DMS 273 treated with DMSO at 0.1 percent for 48 hours (cell line): ENCODE measurements at places on chromosomes 6 and 20.

DNA sequence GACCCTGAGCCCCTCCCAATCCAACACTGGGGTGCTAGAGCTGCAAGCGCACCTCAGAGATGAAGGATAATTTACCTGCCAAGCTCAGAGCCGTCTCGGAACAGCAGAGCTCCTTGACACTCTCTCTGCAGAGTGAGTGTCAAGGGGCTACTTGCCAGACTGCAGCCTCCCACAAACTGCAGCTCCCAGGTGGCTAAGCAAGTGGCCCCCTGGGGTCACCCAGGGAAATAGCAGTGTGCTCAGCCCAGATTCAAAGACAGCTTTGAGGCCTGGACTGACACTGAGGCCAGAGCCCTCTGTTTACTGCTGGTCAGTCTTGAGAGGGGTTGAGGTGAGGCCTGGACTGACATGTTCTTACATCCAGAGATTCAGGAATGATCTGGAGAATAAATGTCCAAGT, 46.0 kb upstream of the GJA1 start:
- no peak for DNase-seq

DNA sequence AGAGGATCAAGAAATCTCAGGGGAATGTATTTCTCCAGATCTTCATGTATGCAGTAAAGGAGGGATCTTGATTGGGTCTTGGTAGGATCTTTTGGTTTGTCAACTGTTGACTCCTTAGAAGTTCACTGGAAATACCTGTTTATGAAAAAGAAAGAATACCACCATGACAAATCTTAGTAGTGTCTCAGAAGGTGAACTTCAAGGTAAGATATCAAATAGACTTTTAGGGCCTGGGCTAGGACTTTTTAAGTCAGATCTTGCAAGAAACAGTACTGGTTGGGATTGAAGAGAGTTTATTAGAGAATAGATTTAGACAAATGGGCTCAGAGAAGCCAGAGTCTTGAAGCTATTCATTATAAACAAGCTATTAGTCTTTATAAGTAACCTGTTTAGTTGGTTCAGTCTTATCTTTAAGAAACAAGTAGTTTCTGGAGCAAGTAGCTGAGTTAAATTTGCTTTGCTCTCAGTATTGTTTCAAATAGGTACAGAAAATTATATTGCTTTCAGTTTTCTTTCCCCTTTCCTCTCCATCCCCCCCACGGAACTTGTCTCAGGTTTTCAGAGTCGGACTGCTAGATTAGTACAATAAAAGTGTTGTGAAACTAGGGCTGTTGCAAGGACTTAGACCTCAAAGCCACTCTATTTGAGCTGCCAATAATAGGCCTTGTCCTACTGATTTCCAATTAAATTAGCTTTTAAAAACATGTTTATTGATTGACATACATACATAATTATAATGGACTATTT, 529.1 kb upstream of the CITED2 start:
- no peak for DNase-seq

DNA sequence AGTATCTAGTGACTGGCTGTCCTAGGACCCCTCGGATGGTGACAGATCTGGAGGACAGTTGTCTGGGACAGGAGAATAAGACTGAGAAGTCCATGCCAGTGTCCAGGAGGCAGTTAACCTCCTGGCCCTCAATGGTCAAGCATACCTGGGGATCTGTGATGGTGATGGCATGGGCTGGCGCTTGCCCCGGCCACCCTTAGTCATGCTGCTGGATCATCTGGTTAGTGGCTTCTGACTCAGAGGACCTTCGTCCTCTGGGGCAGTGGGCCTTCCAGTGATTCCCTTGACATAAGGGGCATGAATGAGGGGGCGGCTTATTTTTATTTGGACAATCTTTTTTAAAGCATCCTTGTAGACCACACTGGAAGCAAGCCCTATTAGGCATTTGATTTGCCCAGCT, 24.0 kb upstream of the SF3B5 start:
- DNase-seq: no peak

DNA sequence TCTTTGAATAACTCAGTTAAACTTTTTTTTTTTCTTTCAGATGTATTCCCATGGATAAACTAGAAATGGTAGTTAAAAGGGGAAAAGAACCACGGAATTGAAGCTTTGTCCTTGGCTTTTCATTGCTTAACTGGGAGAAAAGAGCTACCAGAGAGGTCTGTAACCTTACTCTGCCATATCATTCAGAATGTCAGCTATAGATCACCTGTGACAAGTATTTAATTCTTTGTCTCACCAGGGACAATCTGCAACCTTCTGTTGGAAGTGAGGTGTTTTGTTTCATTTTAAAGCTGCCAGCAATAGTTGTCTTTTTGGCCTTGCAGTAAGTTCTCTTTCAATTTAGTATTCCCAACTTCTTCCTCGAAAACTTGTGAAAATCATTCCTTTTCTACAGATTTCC, 618.4 kb downstream of the FRK start:
- DNase-seq: no peak

- no peak for DNase-seq
Measured at GRCh38 chr20:34165018-34165619, 53.1 kb upstream of the EIF2S2 start.

DNA sequence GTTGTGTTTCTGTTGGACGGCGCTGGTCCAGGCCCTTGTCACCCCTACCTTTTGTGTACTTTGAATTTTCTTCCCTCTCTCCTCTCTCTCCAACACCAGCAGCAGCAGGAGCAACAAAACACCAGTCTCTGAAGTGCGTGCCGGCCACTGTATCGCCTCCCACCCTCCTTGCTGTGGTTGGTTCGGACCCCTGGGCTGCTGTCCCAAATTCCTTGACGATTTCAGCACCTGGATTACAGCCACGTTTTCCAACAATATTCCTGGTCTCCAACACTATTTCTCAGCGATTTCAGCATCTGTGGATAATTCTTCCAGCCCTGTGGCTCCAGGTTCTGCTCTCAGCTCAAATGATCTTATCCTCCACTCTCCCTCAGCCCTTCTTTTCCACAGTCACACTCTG, 11.8 kb downstream of the MAS1 start:
- no peak for DNase-seq
